Stromal cell of bone marrow (primary cell): ENCODE measurements at places on chromosomes 5 and 9.
A peak's percentile ranks its signal among the peaks of the same experiment; 100 is the strongest.

- DNase-seq, result no peak
Measured at GRCh38 chr9:121878271-121878822, 214.8 kb downstream of the TTLL11 start.

GRCh38 chr9:136765041-136765440 lies 723 bp upstream of the LCN15 start:
- no peak for DNase-seq

- DNase-seq, result peak; percentile 44
Measured at GRCh38 chr5:1793301-1793740, 6.3 kb downstream of the MRPL36 start.

DNA sequence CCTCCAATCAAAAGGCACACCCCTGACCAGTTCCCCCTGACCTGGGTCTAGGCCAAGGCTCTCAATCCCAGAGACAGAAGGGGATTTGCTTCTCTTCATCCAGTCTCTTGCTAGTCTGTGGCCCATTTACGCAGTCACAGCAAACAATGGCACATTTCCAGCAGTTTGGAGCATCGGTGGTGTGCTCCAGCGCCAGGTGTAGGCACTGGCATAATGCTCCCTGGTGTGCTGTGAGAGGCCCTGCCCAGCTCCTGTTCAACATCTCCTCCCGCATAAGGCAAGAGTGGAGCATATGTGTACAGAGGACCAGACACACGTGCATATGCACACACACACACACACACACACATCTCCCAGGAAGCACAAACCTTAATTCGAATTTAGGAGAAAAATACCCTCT lies 79.5 kb upstream of the ERCC6L2 start:
- DNase-seq, result no peak

GRCh38 chr5:148993283-148993936 lies 69.5 kb downstream of the SH3TC2 start:
- DNase-seq, result no peak
